ENCODE measurements at places on chromosomes 1 and 21.
A peak's percentile ranks its signal among the peaks of the same experiment; 100 is the strongest.

DNA sequence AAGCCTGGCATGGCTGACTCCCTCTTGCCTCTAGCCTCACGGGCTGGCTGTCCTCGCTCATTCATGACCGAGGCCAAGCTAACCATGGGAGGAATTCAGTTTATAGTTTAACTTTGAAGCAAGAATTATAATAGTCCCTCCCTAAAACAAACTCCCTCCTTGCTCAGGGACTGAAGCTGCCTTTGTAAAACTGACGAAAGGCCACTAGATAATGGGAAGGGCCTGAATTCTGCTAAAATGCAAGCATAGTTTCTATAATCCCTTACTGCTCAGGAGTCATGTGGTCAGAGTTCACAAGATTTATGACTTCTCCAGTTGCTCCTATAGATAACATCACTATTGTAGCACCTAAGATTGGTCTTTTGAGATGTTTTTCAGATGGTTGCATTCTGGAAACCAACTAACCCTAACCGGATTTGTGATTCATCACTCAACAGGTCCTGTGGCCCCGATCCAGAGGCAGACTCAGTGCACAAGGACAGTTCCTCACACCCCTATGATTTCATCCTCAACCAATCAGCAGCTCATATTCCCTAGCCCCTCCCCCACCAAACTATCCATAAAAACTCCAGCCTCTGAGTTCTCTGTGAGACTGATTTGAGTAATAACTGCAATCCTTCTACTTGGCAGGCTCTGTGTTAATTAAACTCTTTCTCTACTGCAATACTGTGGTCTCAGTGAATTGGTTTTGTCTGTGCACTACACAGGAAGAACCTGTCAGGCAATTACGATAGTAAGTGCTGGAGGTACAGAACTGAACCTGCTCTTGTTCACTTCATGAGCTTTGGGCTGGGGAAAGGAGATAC lies 26.4 kb downstream of the HHIPL2 start:
- DNase-seq: peak; percentile 65

DNA sequence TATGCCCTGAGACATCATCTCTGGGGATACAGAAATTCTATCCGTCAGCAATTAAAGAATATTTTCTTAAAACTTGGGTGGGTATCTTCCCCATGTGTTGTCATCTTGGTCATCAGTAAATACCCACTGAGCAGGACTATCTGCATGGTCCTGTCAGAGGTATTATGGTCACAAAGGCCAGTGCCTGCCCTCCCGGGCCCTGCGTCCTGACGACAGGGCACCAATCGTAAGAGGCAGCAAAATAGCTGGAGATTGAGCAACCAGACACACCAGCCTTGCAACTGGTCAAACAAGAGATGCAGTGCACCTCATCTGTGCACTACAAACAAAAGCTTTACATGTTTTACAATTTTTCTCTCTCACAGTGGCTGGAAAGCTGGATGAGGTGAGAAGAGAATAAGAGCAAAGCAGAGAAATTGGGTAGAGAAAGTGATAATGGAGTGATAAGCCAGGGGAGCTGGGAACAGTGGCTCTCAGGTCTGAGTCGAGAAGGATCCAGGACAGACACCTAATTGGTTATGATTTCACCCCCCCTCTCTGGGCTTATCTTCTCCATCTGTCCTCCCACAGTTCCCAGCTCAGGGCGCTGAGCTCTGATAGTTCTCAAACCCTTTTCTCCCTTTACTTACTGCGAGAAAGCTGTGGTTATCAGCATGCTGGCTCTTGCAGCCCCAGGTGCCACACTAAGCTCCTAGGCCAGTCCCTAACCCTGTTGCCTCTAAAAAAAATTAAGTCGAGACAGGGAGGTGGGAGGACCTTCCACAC lies 8.8 kb upstream of the SRP9 start:
- DNase-seq: no peak

DNA sequence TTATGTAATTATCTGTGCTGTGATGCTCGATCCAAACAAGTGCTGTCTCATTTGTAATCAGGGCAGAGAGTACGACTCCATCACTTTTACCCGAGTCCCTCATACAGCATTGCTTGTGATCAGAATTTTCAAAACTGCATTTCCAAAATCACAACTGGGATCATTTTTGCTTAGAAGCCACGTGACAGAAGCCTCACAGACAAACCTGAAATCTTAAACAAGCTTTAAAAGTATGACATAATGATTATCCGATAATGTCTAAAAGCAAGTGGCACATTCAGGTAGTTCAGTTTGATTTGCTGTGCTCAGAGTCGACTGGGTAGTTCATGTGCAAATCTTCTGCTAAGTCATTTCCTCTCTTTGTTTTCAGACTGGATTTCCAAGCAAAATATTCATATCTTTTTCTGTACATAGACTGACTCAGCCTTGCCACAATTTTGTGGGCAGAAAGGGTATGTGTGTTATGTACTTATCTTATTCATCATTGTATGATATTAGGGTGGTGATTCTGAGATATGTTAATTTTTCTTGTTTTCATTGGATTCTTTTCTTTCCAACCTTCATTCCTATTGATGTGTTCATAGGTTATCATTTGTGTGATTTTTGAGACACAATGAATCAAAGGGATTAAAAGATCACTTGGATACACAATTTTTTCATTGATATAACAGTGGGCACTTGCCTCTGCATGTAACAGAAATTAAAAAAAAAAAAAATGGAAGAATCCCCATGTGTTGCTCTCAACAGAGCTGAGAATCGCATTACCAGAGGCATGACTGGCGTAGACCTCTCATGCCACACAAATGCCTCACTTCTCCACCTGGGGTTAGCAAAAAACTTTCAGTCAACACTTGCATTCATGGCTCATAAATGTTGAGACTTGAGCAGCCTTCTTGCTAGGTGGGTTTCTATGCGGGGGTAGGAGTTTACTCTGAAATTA lies 355.7 kb downstream of the LTN1 start:
- no peak for DNase-seq

DNA sequence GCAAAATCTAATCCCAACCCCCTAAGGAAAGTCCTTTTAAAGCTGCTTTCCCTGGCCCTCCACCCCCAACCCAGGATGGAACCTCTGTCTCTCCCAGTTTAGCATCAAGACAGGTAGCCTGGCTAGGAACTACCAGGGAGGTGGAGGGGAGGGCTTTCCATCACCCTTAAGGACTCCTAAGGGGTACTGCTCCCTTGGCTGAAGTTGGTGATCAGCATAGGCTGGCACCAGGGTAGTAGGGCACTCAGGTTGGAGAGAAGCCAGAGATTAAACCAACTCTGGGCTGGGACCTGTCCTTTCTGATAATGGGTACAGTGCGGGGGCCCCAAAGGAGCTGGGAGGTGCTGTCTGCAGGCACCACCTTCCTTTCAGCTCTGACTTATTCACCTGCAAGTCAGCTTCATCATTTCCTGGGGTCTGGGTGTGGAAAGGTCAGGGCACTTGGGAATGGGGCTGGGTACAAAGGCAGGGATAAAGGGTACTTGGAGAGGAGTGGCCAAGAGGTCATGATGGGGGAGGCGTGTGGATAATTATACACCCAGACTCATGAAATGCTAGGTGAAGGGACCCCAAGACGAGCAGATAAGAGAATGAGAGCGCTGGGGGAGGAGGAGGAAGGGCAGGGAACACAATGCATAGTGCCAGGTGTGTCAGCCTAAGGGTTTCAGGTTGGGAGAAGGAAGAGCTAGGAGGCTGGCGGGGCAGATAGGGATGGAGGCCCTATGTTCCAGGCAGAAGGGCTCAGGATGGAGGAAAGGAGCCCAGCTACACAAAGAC lies 1.2 kb downstream of the ARHGEF2 start:
- no peak for DNase-seq

DNA sequence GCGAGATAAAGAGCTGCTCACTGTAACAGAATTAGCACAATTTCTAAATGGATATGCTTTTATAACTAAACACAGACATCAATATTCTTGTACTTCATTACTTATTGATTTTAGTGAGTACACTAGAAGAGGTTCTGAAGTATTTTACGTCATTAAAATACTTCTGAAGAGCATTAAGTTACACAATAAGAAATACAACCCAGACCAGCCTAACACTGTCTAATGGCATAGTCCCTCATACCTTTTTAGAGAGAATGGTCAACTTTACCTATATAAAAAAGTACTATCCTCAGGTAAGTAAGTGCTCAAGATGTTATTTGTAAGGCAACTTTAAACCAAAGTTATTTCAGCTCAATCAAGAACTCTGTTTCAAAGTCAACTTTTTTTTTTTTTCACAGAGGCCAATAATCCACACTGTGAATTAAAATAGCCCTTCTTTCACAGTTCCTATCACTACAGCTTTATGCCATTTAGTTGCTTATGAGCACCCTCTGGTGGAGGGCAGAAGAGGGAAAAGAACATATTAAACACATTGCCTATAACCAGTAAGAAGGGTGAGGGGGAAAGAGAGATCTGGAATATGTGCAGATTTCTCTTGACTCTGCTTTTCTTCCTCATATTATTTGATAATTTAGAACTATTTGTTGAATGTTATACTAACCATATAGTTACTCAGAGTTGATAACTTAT lies 182.1 kb upstream of the DMRTA2 start:
- DNase-seq: peak; percentile 9

DNA sequence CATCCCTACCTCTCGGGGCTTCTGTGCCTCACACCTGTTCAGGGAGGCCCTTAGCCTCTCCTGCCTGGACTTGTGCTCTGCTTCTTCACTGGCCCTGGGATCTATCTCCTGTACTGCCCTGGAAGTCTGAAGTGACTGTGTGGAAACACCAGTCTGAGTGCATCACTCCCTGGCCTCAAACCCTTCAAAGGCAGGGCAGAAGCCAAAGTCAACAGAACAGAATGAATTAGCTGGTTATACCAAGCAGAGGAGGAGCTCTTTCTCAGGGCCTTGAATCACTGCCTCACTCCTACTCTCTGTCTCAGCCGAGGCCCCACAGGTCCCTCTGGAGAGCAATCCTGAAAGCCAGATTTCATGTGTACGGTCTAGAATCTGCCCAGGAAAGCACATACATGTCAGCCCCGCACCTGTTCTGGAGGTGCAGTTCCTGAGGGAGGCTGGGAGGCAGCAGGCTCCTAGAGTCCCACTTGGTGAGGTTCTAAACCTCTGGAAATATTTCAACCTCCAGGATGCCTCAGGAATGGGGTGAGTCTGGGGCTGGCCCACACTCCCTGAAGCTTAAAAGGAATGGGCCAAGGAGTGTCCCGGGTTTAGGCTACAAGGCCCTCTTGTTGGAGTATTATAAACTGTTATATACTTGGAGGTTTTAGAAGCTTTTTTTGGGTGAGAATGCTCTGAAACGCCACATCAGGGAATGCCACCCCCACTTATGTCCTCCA lies 98.3 kb downstream of the ABCA4 start:
- no peak for DNase-seq

DNA sequence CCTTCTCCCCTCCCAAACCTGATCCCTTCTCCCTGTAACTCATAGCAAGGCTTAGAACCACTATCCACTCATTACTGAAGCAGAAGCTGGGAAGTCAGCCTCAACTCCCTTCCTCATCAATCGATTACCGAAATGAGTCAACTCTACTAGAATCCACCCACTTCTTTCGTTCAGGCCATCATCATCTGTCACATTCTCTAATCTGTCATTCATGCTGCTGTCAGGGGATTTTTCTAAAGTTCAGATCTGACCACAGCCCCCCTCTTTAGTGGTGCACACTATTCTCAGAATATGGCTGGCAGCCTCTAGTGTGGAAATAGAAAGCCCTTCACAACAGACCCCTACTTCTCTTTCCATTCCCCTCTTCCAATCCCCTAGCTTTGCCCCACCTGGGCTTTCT lies 5.1 kb downstream of the NT5C1A start:
- DNase-seq: no peak

DNA sequence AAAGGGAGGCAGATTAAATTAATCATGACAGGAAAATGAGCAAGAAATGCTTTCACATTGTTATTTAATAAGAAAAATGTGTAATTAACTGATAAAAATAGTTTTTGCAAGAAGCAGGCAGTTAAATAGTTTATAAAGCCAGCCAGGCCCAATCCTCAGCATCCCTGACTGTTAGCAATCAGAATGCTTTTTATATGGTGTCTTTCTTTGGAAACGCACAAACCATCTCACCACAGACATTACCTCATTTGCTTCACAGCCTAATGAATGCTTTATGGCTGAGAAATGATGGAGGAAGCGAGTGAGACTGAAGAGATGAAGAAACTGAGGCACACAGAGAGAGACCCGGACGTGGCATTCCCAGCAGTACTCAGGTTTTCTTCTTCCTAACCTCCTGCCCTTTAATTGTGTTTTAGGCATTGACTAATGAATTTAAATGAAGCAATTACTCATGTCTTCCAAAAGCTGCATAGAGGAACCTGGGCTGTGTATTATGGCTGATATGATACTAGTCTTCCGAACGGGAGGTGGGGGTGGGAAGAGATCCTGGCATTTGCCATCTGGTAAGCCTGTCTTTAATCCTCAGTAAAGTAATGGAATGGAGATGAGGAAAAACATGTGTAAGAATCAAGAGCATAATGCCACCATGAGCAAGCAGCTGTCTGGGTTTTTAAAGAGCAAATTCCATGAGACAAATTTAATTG lies 116.1 kb upstream of the LMO4 start:
- no peak for DNase-seq

DNA sequence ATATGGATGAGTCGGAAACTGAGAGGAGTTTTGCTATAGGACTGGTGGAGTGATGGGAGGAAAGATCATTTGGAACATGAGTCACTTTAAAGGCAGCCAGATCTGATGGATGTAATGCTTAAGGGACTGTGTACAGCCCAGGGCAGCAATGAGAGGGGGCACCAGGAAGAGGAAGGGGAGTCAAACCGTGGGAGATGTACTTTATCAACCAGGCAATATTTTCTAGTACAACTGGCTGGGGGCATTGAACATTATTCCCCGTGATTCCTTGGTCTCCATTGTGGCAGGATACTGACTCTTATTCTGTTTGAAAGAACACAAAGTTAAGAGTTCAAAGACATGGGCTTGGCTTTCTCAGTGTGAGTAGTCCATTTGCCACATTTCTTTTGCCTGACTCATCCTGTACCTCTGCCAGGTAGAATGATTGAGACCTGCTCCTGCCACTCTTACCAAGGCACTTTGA lies 268.2 kb upstream of the NR5A2 start:
- DNase-seq: no peak

DNA sequence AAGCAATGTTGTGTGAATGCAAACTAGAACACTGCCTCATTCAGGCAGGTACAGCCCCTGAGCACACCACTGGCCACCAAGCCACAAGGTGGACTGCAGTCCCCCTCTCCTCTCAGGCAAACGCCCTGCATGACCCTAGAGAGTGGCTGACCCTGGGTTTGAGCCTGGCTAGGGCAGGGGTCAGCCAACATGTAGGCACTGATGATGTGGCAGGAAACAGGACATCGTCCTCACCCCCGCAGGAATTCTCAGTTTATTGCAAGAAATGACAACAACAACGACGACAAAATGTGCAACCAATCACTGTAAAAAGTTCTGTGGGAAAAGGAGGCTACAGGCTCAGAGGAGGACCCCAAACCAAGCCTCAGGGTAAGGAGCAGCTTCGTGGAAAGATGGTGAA lies 81.3 kb downstream of the OMA1 start:
- no peak for DNase-seq

GRCh38 chr1:30820299-30820698 lies 62.7 kb upstream of the LAPTM5 start:
- no peak for DNase-seq
